Naive B cell (primary cell): ENCODE measurements at places on chromosomes 2 and 18.

- no peak for DNase-seq
- H3K27ac ChIP-seq, result no peak overlapping the region
- H3K27me3 ChIP-seq, result no peaks in the 10 kb centered on the region
- no peaks in the 10 kb centered on the region for H3K36me3 ChIP-seq
- no peaks in the 10 kb centered on the region for H3K4me1 ChIP-seq
These were observed 29.6 kb downstream of the COLEC12 start for GRCh38 chr18:470661-471501.

- no peak overlapping the region for H3K27ac ChIP-seq
- H3K36me3 ChIP-seq, result no peaks in the 10 kb centered on the region
- no peaks in the 10 kb centered on the region for H3K4me1 ChIP-seq
- DNase-seq, result no peak
- peaks cover 6% of the 10 kb centered on the region for H3K27me3 ChIP-seq
These were observed 49.7 kb downstream of the ACAA2 start for GRCh38 chr18:49763590-49763989.

DNA sequence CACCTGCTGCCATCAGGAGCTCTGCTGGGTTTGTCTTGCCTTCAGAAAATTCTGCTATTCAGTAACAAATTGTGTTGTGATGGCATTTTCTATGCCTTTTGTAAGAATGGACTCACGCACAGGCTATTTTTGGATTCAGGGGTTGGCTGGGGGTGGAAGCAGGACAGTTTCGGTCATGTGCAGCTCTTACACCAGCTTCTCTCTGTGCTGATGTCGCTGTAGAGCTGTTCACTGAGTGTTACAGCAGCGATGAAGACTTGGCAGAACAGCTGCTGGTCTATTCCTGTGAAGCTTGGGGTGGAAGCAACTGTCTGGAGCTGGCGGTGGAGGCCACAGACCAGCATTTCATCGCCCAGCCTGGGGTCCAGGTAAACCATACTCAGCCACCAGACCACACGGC is 49.2 kb downstream of the TRPM8 start:
- no peaks in the 10 kb centered on the region for H3K4me1 ChIP-seq
- no peaks in the 10 kb centered on the region for H3K36me3 ChIP-seq
- no peak for DNase-seq
- no peak overlapping the region for H3K27ac ChIP-seq
- no peak overlapping the region for H3K4me3 ChIP-seq

GRCh38 chr2:68287580-68288441 is 31.9 kb downstream of the CNRIP1 start:
- H3K4me3 ChIP-seq, result no peak overlapping the region
- no peak for DNase-seq
- H3K4me1 ChIP-seq, result no peaks in the 10 kb centered on the region
- H3K36me3 ChIP-seq, result no peaks in the 10 kb centered on the region
- H3K27ac ChIP-seq, result peak overlapping the region; percentile 21

- no peaks in the 10 kb centered on the region for H3K27me3 ChIP-seq
- H3K36me3 ChIP-seq, result no peaks in the 10 kb centered on the region
- no peaks in the 10 kb centered on the region for H3K4me1 ChIP-seq
- no peak for DNase-seq
These were observed 1.0 kb downstream of the TEX44 start for GRCh38 chr2:231593666-231594065.

DNA sequence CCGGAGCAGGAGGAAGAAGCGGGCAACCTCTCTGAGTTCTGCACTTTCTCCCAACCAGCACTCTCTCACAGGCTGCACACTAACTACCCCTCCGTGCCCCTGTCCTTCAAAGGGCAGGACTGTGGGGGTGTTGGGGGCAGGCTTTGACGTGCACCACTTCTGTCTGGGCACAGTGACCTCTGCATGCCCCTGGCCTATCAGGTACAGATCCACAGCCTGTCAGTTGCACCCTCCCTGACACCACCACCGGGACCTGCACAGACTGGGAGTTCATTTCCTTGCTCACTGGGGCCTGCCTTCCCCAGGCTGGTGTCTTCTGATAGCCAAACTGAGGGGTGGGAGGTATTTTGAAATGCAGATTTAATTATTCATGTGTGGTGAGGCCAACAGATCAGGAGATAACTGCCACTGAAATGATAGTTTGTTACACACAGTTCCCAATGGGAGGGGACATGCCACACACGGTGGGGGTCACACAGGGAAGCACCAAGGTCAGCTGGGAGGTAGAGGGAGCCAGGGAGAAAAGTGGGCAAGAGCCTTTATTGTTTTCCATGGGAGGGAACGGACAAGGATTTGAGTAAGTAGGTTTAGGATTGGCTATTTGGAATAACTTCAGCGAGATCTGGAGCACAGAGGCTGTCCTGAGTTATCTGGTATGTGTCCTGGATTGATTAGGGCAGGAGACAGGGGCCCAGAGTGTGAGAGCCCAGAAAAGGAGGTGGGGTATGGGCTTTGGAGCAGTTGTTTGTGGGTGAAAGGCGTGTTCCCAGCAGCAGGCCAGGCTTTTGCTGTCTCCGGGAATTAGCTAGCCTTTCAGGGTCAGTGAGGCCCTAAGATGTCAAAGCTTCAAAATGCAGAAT is 251.6 kb downstream of the AFF3 start:
- H3K27me3 ChIP-seq, result no peaks in the 10 kb centered on the region
- peak overlapping the region; percentile 84 for H3K27ac ChIP-seq
- H3K4me1 ChIP-seq, result peaks cover 19% of the 10 kb centered on the region
- peaks cover 10% of the 10 kb centered on the region for H3K36me3 ChIP-seq
- DNase-seq, result no peak
- H3K4me3 ChIP-seq, result no peak overlapping the region

DNA sequence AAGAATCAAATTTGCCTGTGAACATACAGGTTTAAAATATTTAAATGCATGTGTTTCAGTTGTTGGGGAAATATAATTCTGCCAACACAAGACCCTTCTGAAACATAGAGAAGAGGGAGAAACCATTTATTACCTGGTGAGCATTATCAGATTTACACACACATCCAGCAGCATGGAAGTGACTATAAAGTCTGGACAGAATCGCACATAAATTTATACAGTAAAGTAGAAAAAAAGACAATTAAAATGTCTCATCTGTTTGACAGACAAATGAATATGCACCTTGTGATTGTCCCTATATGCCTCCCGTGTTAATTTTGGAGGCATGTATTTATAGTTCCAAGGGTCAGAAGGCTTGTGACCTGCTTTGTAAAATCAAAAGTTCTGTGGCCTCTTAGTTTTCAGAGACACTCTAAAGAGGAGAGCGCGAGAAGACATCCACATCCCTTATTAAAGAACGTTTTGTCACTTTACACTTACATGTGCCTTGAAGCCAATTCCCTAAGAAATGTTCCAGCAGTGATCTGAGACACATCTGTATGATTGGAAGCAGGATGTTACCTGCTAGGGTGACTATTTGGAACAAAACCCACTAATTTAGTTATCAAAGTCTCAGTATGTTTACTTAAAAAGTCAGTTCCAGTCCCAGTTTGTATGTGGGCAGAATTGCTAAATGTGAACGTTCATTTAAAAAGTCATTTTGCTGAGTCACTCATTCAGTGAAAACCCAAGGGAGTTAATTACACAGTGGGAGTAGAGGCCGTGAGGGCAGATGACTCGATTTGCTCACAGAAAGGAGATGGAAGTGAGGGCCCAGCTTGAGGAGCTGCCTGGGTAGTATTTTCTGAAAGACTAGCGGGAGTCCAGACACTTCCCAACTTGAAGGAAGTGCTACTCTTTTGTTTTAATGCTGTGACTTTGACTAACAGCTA is 527.6 kb upstream of the MEX3C start:
- no peaks in the 10 kb centered on the region for H3K4me1 ChIP-seq
- peaks cover 2% of the 10 kb centered on the region for H3K27me3 ChIP-seq
- no peaks in the 10 kb centered on the region for H3K36me3 ChIP-seq
- H3K4me3 ChIP-seq, result no peak overlapping the region

GRCh38 chr2:214320211-214320610 is 90.6 kb upstream of the VWC2L start:
- H3K36me3 ChIP-seq, result no peaks in the 10 kb centered on the region
- H3K27ac ChIP-seq, result no peak overlapping the region
- no peaks in the 10 kb centered on the region for H3K27me3 ChIP-seq
- no peak overlapping the region for H3K4me3 ChIP-seq
- H3K4me1 ChIP-seq, result no peaks in the 10 kb centered on the region
